ENCODE measurements at places on chromosomes 5 and 9.

DNA sequence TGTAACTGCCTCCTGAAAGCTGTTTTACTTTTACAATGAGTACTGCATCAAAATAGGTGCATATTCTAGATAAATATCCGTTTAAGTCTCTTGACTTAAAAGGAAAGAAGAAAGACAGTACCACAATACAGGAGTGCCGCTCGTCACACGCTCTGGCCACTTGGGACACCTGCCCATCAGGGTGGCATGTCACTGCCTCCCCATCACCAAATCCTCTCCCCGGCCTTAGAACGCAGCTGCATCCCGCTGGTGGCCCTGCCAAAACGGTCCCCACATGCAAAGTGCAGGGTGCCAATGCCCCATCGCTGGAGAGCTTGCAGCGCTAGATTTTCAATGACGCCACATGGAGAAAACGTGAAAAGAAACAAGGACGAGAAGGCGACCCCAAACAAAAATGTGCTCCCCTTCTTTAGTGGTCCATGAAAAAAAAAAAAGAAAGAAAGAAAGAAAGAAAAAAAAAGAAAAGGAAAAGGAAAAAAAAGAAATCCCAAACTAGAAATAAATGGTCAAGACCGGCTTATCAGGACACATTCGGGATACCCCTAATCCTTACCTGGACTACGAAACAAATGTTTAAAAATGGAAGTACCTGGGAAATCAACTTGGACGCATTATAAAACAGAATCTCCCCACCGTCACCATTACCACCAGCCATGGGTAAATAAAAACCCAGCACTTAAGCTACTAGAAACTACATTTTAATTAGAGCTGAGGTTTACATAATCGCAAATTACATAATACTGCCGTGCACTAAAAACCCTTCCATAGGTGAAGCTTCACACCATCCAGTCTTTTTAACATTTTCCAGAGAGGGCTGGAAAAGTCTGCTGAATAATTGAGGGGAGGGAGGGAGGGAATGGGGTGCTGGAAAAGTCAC is 1.0 kb downstream of the ANKH start:
- DNase-seq = peak; percentile 58

DNA sequence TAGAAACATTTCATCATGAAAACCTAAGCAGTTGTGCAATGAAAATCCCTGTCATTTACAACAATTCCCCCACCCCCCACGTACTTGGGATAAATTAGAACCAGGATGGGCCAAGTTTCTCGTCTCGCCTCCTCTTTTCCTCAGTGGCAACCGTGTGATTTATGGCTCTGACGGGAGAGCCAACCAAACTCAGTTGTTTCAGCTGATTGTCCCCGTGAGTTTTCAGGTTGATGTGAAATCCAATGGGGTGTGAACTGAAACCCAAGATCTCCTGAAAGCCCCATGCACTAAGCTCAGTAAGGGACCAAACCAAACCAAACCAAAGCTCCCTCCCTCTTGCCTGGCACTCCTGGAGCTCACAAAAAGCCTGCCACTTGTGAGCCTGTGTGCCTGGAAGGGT is 138.7 kb upstream of the SLC24A2 start:
- no peak for DNase-seq

GRCh38 chr9:76618762-76619161 is 145.5 kb upstream of the PCA3 start:
- DNase-seq = no peak

DNA sequence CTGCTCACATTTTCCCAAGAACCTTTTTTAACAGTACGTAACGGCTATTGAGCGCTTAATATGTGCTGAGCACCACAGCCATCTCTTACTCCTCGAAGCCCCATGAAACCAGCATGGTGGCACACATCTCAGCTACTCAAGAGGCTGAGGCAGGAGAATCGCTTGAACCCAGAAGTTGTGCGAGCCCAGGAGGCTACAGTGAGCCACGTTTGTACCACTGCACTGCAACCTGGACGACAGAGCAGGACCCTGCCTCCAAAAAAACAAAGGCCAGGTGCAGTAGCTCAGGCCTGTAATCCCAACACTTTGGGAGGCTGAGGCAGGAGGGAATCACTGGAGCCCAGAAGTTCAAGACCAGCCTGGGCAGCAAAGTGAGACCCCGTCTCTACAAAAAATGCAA is 28.2 kb downstream of the AQP7 start:
- DNase-seq = no peak

DNA sequence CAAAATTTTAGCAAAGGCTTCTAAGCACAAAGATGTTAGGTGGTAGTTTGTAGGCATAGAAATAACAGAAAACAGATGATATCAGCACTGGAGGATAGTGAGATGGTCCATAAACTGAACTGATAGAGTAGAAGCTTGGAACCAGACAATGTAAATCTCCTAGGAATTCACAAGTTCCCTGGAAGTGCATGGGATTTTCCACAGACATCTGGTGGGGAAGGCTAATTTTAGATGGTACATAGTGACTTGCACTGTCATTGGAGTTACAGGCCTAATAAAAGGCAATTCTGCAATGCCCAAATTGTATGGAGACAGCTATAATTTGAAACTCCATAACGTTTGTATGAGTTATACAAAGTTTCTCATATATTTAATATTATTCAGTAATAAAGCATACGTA is 653.0 kb upstream of the MEF2C start:
- DNase-seq = no peak

DNA sequence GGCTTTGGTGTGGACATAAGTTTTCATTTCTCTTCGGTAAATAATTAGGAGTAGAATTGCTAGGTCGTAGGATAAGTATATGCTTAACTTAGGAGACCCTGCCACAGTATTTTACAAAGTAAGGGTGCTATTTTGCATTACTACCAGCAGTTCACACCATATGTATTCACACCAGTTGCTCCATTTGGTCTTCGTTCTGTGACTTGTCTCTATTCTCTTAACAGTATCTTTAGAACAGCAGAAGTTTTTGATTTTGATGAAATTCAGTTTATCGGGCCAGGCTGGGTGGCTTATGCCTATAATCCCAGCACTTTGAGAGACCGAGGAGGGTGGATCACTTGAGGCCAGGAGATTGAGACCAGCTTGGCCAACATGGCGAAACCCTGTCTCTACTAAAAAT is 17.1 kb upstream of the ABL1 start:
- DNase-seq = no peak

DNA sequence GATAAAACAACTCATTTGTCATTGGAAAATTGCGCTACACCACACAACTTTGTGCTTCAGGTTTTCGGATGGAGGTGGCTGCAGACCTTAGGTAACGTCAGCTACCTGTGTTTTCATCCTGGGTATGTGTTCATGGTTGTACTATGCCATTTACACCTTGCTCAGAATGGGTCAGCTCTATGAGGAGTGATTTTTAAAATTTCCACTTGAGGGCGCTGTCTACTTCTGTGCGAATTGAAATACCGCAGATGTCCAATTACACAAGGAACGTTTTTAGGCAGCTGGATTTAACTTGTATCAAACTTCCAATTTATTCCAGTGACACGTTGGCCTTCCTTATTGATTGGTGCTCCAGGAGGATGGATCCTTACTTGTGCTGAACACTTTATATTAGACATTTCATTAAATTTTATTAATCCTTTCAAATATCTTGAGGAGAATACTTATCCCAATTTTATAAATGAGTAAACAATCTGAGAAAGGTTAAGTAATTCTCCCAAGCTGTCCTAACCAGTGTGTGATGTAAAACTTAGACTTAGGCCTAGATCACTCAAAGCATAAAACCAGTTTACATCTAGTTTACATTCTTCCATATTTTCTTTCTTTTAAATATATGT is 23.4 kb downstream of the DMRTA1 start:
- peak; percentile 37 for DNase-seq

- DNase-seq = no peak
Observed at GRCh38 chr5:169181814-169182213, 119.1 kb downstream of the SLIT3 start.

DNA sequence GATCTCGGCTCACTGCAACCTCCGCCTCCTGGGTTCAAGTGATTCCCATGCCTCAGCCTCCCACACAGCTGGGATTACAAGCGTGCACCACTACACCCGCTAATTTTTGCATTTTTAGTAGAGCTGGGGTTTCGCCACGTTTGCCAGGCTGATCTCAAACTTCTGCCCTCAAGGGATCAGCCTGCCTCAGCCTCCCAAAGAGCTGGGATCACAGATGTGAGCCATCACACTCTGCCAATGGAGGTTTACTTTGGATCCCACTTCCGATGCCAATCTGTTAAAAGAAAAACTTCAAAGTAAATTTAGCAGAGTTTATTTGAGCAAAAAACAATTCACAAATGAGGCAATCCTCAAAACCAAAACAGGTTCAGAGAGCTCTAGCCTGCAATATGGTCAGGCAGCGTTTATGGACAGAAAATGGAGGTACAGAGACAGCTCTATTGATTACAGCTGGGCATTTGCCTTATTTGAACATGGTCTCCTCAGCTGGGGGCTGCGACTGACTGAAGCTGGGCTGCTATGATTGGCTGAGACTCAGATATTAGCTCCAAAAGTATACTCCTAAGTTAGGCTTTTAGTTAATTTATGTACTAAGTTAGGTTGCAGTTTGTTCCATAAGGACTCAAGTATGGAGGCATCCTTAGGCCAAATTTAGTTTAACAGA is 18.6 kb upstream of the UBTD2 start:
- DNase-seq = no peak

DNA sequence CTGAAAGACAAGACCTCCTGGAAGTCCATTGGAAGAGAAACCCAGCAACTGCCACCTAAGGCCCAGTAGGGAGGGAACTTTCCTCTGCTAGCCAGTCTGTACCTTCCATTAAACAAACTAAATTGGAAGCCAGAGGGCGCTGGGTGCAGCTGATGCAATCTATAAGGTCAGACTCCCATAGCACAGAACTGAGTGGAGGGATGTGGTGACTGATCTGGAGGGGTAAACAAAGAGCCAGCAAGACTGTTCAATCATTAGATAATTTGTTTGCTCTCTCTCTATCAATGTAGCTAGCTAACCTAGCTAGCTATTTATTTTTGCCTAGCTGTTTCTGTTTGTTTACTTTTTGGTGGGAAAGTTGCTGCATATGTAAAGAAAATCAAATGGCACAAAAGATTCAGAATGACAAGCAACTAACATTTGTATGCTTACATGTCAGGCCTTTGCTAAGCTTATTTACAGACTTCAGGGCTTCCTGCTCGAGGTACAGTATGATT is 291.8 kb upstream of the DAB2 start:
- DNase-seq = peak; percentile 30

GRCh38 chr5:78958672-78959445 is 26.3 kb downstream of the ARSB start:
- no peak for DNase-seq

- DNase-seq = no peak
Observed at GRCh38 chr9:38393128-38393796, 760 bp downstream of the ALDH1B1 start.

- no peak for DNase-seq
Observed at GRCh38 chr9:111630182-111630963, 761 bp upstream of the DNAJC25 start.

DNA sequence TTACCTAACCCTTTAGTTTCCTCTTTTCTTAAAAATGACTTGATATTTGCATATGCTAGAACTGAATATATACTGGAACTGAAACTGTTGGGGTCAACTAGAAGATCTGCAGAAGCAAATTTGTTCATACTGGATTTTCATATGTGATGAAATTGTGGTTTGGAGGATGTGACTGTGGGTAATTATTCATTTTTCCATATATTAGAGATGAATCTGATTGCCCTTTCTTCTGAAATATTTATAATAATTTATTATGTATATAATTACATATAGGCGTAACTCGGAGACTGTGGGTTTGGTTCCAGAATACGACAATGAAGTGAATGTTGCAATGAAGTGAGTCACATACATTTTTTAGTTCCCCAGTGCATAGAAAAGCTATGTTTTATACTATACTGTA is 149.1 kb downstream of the ATP10B start:
- DNase-seq = no peak

DNA sequence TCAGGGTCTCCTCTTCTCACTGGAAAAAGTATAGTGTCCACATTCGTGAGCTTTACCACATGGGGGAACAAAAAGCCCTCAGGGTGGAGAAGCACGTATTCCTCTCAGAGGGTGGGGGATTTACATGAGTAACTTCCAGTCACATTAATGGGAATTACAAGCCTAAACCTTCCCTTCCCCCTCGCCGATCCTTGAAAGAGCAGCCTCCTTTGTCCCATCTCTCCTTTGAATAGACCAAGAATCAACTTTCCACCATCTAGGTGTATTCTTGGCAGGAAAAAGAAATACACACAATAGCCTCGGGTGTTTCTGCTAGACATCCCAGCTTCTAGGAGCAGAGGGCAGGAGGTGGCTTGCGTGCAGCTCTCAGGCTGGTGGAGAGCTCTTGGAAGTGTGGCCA is 144.4 kb downstream of the ZNF462 start:
- DNase-seq = no peak

DNA sequence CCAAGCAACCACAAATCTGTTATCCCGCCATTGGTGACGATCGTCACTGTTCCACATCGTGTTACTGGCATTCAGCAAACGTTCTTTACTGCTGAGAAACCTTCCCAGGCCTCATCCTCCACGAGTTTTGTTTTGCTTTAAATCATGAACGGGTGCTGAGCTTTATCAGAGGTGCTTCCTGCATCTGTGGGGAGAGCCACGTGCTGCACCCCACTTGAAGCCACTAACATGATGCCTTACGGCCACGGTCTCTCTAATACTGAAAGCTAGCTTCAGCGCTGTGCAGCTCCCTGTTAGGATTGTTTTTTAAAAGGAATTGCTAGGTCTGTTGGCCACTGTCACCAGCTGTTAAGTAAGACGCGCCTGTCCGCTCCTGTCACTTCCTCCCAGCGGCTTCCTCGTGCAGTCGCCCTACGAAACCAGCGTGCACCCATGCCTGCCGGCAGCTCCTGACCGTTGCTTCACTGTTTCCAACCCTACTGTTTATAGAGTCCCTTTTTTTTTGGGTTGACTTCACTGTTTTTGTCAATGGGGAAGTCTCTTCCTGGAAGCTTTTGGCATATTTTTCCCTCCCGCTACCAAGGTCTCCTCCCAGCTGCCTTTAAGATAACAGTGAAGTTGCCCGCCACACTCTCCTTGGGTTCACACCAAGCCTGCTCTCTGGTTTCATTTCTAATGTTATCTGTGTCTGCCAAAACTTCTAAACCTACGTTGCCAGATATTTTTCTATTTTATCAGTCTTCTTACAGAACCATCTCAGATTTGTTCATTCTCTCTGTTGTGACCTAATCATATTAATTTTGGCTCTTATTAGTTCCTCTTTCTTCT is 20.3 kb downstream of the LPCAT1 start:
- peak; percentile 72 for DNase-seq

DNA sequence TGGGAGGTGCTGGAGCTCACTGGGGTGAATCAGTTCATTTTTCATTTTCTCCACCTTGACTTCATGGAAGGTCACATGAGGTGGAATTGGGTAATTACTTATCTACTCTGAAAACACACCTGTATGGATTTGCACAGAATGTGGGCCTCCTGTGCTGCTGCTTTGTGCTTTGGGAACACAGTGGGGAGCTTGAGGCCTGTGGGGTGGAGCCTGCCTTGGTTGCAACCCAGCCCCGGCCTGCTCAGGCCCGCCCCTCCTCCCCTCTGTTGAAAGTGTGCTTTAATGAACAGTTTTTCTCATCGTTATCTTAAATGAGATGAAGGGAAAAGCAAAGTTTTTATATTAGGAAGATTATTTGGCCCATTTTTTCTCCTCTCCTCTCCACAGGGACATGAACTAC is 28.5 kb upstream of the DMRT3 start:
- no peak for DNase-seq

- no peak for DNase-seq
Observed at GRCh38 chr5:43664501-43665040, 61.6 kb downstream of the NNT start.

Data from pons (tissue), 1 donor.